ENCODE measurements at places on chromosomes 12 and 14.
A peak's percentile ranks its signal among the peaks of the same experiment; 100 is the strongest.

- no peak overlapping the region for H3K27ac ChIP-seq
- no peaks in the 10 kb centered on the region for H3K27me3 ChIP-seq
- DNase-seq, result no peak
Observed at GRCh38 chr14:64653900-64654245, 50.4 kb upstream of the PLEKHG3 start.

- peaks cover 5% of the 10 kb centered on the region for H3K36me3 ChIP-seq
- DNase-seq, result peak; percentile 67
- peak overlapping the region; percentile 91 for H3K27ac ChIP-seq
- peak overlapping the region; percentile 95 for H3K4me3 ChIP-seq
- H3K27me3 ChIP-seq, result no peaks in the 10 kb centered on the region
Observed at GRCh38 chr14:91415794-91416743, 1.6 kb downstream of the CCDC88C start.

DNA sequence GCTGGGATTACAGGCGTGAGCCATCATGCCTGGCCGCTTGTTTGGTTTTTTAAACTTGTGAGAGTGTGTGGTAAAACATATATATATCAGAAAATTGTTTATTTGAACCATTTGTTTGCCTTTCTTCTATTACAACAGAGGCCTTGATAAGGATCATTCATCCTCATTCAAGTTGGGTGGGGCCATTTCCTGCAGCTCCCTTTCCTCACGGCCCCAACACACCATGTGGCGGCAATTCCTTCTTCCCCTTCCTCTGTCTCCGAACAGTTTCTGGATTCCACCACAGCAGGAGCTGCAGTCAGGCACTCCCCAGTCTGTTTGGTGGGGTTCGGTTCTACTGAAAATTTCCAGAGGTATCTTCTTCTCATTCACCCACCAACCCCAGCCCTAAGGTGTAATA is 42.0 kb upstream of the RASSF3 start:
- no peaks in the 10 kb centered on the region for H3K27me3 ChIP-seq
- H3K4me1 ChIP-seq, result peaks cover 25% of the 10 kb centered on the region
- H3K4me3 ChIP-seq, result no peak overlapping the region

DNA sequence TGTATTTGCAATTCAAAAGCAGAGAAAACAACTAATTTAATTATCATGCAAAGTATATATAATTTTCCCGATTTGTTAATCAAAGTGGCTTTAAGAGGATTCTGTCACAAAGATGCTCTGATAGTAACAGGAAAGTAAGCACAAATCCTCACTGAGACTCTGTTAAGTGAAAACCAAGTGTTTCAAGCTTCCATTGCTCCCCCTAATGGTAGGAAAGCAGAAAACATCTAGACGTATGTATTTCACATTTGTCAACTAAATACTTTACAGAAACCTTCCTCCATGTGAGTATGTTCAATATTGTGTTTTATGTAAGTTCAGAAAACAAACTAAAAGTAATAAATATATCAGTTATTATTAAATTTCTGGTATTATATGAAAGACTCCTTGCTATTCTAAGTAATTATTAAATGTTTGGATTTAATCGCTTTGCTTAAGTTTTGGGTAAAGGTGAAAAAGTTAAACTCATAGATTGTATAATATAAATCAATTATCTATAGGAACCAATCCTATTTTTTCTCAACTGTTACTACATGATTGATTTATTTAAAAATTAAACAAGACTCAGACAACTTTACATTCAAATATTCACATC is 1.5 kb upstream of the NTS start:
- no peaks in the 10 kb centered on the region for H3K27me3 ChIP-seq
- H3K36me3 ChIP-seq, result no peaks in the 10 kb centered on the region
- no peak overlapping the region for H3K27ac ChIP-seq

DNA sequence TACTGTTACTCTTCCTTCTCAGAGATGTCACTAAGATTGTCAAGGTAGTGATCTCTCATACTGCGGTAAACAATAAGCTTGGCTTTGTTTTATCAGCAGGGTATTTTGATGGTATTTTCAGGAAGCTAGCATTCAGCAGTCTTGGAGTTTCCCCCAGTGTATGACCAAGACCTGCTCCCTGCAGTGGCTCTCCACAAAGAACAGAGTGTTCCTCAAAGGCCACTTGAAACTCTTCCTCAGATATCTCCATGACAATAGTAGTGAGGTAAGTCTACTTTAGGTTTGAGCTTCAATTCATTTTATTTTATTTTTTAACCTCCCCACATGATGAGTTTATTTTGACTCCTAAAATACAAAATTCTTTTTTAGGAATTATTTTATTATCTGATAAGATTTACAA is 74.0 kb upstream of the G2E3 start:
- H3K36me3 ChIP-seq, result no peaks in the 10 kb centered on the region
- H3K27ac ChIP-seq, result no peak overlapping the region
- no peak for DNase-seq

DNA sequence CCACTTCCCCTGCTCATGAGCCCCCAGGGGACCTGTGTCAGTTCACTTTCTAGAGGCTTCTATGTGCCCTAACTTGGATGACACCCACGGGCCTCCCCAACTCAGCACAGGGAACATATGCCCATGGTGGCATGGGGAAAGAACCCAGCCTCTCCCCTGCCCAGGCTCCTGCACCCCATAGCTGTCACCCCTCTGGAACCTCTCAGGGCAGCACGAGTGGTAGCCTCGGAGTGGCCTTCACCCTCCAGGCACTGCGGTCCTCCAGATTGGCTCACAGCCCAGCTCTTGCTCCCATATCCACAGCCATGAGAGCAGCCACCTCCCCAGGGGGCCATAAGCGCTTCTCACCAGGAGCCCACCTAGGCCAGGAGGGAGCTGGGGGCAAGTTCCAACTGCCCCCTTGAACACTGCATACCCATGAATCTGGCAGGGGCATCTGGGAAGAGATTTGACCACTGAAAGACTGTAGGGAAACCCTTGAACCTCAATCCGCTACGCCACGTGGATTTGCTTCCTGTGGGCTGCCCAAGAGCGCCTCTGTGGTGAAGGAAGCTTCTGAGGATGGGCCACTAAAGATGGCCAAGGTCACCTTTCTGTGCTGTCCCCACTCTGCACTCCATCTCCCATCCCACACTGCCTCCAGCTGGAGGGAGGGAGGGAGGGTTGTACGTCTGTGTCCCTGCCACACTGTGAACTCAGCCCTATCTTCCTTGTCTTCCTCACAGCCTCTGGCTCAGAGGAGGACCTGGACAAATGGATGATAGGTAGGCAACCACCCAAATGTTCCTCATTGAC is 11.9 kb downstream of the PLD4 start:
- no peak overlapping the region for H3K4me3 ChIP-seq
- H3K36me3 ChIP-seq, result no peaks in the 10 kb centered on the region
- DNase-seq, result no peak
- H3K27me3 ChIP-seq, result peaks cover 5% of the 10 kb centered on the region

- no peak for DNase-seq
- H3K36me3 ChIP-seq, result no peaks in the 10 kb centered on the region
- no peaks in the 10 kb centered on the region for H3K27me3 ChIP-seq
- no peak overlapping the region for H3K27ac ChIP-seq
- H3K4me1 ChIP-seq, result no peaks in the 10 kb centered on the region
- no peak overlapping the region for H3K4me3 ChIP-seq
Observed at GRCh38 chr12:65537978-65538377, 259.5 kb downstream of the MSRB3 start.

GRCh38 chr14:35299708-35300107 is 7.5 kb downstream of the PSMA6 start:
- no peak overlapping the region for H3K4me3 ChIP-seq
- peak overlapping the region; percentile 20 for H3K27ac ChIP-seq
- no peak for DNase-seq
- H3K4me1 ChIP-seq, result peaks cover 31% of the 10 kb centered on the region
- no peaks in the 10 kb centered on the region for H3K36me3 ChIP-seq
- no peaks in the 10 kb centered on the region for H3K27me3 ChIP-seq

- H3K36me3 ChIP-seq, result no peaks in the 10 kb centered on the region
- no peak for DNase-seq
- H3K4me1 ChIP-seq, result peaks cover 4% of the 10 kb centered on the region
- no peak overlapping the region for H3K27ac ChIP-seq
- no peak overlapping the region for H3K4me3 ChIP-seq
Observed at GRCh38 chr12:131312793-131313545, 359.3 kb downstream of the ADGRD1 start.

GRCh38 chr14:24310265-24310645 is 315 bp downstream of the LTB4R2 start:
- H3K27ac ChIP-seq, result peak overlapping the region; percentile 75
- peak overlapping the region; percentile 47 for H3K4me3 ChIP-seq
- peaks cover 59% of the 10 kb centered on the region for H3K4me1 ChIP-seq
- no peak for DNase-seq

DNA sequence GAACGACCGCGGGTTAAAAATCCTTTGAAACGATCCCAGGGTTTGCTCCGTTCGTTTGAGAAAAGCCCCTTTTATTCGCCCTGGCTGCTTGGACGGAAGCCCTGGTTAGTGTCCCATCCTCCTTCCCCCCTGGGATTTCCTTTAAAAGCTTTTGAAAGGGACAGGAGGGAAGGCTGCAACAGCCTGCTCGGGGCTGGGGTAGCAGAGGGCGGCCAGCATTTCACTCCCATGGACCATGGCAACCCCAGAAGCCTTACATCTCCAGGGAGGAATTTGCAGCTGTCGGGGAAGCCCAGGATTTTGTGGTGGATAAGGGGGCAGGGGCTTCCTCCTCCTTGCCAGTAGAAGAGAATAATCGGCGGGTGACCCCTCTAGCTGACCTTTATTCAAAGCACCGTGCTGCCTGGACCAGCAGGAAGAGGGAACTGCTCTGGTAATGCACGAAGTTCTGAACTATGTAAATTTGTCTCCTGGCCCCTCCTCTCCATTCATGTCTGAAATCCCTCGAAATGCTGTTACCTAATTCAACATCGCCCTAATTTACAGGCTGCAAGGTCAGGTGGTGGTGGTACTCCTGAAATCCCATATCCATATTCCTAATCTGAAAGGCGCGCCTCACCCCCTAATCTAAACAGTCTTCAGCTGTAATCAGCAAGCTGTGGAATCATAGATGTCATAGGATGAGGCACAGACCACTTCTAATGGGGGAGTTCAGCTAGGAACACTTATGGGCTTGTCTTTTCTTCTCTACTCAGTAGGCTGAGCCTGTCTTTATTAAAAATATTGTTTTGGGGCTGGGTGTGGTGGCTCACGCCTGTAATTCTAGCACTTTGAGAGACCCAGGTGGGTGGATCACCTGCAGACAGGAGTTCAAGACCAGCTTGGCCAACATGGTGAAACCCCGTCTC is 1.0 kb upstream of the CLIP1 start:
- no peaks in the 10 kb centered on the region for H3K36me3 ChIP-seq
- H3K4me3 ChIP-seq, result peak overlapping the region; percentile 65
- no peaks in the 10 kb centered on the region for H3K27me3 ChIP-seq
- peaks cover 19% of the 10 kb centered on the region for H3K4me1 ChIP-seq

- H3K4me3 ChIP-seq, result peak within 1 kb of the TSS; percentile 39
- DNase-seq, result no peak
- no peaks in the 10 kb centered on the region for H3K4me1 ChIP-seq
Observed at GRCh38 chr14:61812347-61813095, 50.3 kb downstream of the SNAPC1 start.

GRCh38 chr14:32469388-32470160 is 140.5 kb downstream of the AKAP6 start:
- H3K4me3 ChIP-seq, result no peak overlapping the region
- H3K27ac ChIP-seq, result no peak overlapping the region
- DNase-seq, result no peak
- H3K36me3 ChIP-seq, result no peaks in the 10 kb centered on the region
- H3K27me3 ChIP-seq, result no peaks in the 10 kb centered on the region
- no peaks in the 10 kb centered on the region for H3K4me1 ChIP-seq

GRCh38 chr12:69881771-69882170 is 56.7 kb downstream of the MYRFL start:
- H3K4me3 ChIP-seq, result no peak overlapping the region
- H3K27ac ChIP-seq, result no peak overlapping the region
- no peaks in the 10 kb centered on the region for H3K4me1 ChIP-seq
- DNase-seq, result no peak
- H3K27me3 ChIP-seq, result no peaks in the 10 kb centered on the region

DNA sequence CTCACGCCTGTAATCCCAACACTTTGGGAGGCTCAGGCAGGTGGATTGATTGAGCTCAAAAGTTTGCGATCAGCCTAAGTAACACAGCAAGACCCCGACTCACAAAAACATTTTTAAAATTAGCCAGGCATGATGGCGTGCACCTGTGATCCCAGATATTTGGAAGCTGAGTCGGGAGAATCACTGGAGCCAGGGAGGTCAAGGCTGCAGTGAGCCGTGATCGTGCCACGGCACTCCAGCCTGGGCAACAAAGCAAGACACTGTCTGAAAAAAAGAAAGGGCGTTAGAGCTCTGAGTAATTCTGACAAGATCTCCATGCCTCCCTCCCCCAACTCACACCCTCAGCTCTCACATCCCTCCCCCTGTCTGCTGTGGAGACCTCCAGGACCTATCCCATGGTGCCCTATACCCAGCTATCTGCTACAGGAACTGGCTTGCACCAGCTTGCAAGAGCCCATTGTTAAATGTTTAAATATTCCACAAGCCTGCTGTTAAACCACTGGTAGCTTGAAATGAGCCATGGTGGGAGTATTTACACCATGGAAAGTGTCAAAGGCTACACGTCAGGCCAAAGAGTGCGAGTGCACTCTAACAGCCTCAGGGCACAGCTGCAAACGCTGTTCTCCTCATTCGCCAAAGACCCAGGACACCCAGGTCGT is 35.1 kb upstream of the PPP2R5C start:
- H3K27ac ChIP-seq, result no peak overlapping the region
- no peaks in the 10 kb centered on the region for H3K27me3 ChIP-seq
- no peaks in the 10 kb centered on the region for H3K36me3 ChIP-seq
- peaks cover 24% of the 10 kb centered on the region for H3K4me1 ChIP-seq
- DNase-seq, result no peak

- H3K4me3 ChIP-seq, result no peak overlapping the region
- H3K27me3 ChIP-seq, result no peaks in the 10 kb centered on the region
- no peak overlapping the region for H3K27ac ChIP-seq
- no peaks in the 10 kb centered on the region for H3K4me1 ChIP-seq
Observed at GRCh38 chr12:113245695-113246477, 24.6 kb downstream of the TPCN1 start.

DNA sequence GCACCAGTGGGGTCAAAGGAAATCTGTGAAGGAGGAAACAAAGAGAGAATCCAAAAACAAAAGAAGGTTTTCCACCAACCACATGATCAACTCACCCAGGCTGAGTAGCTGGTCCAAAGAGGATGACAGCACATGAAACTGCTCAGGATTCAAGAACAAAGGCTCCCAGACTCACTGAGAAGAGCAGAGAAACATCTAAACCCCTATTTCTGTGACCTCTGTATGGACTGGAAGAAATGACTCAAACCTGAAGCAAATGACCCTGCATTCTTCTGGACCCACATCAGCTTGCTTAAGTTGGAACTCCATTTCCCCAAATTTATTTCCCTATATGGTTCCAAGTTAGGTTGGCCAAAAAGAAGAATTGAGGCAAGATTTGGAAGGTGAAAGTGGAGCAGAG is 26.3 kb downstream of the TC2N start:
- no peak overlapping the region for H3K4me3 ChIP-seq
- DNase-seq, result no peak
- peaks cover 25% of the 10 kb centered on the region for H3K36me3 ChIP-seq
- H3K27ac ChIP-seq, result no peak overlapping the region
- H3K27me3 ChIP-seq, result no peaks in the 10 kb centered on the region

GRCh38 chr12:59494617-59495016 is 101.2 kb upstream of the SLC16A7 start:
- no peak overlapping the region for H3K27ac ChIP-seq
- no peaks in the 10 kb centered on the region for H3K4me1 ChIP-seq
- no peaks in the 10 kb centered on the region for H3K36me3 ChIP-seq
- no peak overlapping the region for H3K4me3 ChIP-seq

- H3K36me3 ChIP-seq, result no peaks in the 10 kb centered on the region
- no peaks in the 10 kb centered on the region for H3K27me3 ChIP-seq
- H3K4me3 ChIP-seq, result no peak overlapping the region
- H3K4me1 ChIP-seq, result no peaks in the 10 kb centered on the region
Observed at GRCh38 chr12:46043972-46044520, 53.7 kb upstream of the SCAF11 start.

Measured in effector memory CD4-positive, alpha-beta T cell (primary cell).